ENCODE measurements at places on chromosomes 3 and 15.

GRCh38 chr15:22968366-22968765, 11.8 kb downstream of the CYFIP1 start:
- no peak for DNase-seq

DNA sequence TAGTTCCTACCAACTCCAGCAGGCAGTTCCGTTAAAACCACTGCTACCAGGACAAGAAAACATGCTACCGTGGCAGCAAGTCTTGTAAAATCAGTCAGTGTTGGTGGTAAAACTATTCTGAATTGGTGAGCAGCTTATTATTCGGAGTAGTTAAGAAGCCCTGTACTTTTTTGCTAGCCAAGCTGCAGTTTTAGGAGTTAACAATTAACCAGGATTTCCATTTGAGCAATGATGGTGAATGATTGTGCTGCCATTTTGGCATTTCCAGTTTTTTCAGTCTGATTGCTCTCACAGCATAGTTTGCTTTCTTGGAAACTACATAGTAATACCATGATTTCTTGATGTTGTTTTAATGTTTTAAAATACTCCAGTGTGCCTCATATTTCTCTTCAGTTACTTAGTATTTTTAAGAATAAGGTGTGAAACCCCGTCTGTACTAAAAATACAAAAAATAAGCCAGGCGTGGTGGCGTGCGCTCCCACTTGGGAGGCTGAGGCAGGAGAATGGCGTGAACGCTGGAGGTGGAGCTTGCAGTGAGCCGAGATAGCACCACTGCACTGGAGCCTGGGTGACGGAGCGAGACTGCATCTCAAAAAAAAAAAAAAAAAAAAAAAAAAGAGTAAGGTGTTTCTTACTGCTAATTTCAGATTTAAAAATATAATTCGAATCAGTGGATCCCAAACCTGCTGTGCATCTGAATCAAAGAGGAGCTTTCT, 43.8 kb upstream of the SCAANT1 start:
- no peak for DNase-seq

DNA sequence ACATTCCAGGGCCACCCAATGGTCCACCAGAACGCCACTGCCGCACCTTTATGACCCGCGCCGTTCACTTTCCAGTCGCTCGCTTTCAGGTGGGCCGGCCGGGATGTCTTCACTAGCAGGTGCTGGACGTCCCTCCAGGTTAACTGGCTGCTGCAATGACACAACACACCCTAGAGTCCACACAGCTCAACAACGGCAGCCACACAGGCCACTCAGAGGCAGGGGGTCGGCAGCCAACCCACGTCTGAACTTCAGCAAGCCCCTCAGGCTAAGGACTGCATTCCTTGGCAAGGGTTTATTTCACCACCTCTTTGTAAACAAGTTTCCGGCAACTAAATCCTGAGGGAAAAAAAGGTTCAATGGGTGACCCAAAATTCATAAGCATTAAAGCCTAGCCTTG, 89.2 kb upstream of the SNRPA1 start:
- DNase-seq = no peak

- peak; percentile 72 for DNase-seq
Measured at GRCh38 chr3:35946121-35946853, 307.0 kb downstream of the ARPP21 start.

DNA sequence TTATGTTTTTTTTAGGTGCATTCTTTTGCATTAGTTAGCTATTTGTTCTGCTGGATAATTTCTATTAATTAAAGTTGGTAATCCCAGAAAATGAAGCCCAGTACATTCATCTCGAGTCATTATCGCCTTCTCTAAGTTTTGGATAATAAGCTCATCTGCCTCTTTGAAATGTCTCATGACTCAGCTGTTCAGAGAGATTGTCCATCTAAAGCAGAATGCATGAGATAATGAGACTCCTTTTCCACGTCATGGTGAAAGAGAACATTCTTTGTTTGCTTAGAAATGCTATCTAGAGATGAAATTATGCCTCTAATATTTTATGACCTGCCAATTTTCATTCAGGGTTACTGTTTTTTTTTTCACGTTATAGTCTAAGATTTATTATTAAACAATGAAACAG, 374.7 kb upstream of the GOLIM4 start:
- peak; percentile 2 for DNase-seq
